A375 (cell line): ENCODE measurements at places on chromosomes 4 and X. TPM values are rescaled to one million over a fixed set of nuclear protein-coding genes. Genes with fewer than 3 reads are reported as not detected.

KDR gene
- 0.53 and 0.72 TPM in 2 replicates for total RNA-seq

REPS2 gene
- total RNA-seq: 0.53 and 0.56 TPM in 2 replicates

MAGEA1 gene
- 7.0 and 7.1 TPM in 2 replicates for total RNA-seq

HTR2C gene
- total RNA-seq: not detected in 2 replicates

C4orf36 gene
- total RNA-seq: 1.4 TPM in 1 of 2 replicates, not detected in the other

CT45A5 gene
- total RNA-seq: 105 and 135 TPM in 2 replicates

IL15 gene
- total RNA-seq: 0.27 and 1.5 TPM in 2 replicates

POLR2B gene
- 164 and 176 TPM in 2 replicates for total RNA-seq

SORCS2 gene
- total RNA-seq: 0.49 and 0.77 TPM in 2 replicates

MAGEA9B gene
- total RNA-seq: not detected in 2 replicates

GPR50 gene
- not detected in 2 replicates for total RNA-seq

NAAA gene
- total RNA-seq: 10.0 and 12.4 TPM in 2 replicates

SYTL5 gene
- 62.6 and 66.9 TPM in 2 replicates for total RNA-seq

PGAM4 gene
- total RNA-seq: not detected in 2 replicates

MUC7 gene
- not detected in 2 replicates for total RNA-seq

HNRNPDL gene
- 332 and 396 TPM in 2 replicates for total RNA-seq

NR3C2 gene
- total RNA-seq: 0.69 and 0.72 TPM in 2 replicates

PCYT1B gene
- 1.4 and 3.0 TPM in 2 replicates for total RNA-seq

GAB3 gene
- total RNA-seq: 0.04 and 0.24 TPM in 2 replicates

DACH2 gene
- total RNA-seq: not detected in 2 replicates

THOC2 gene
- 64.6 and 80.1 TPM in 2 replicates for total RNA-seq

MSX1 gene
- 15.8 and 16.7 TPM in 2 replicates for total RNA-seq

MAGEC3 gene
- 0.68 and 0.93 TPM in 2 replicates for total RNA-seq

SERTM2 gene
- not detected in 2 replicates for total RNA-seq

EREG gene
- 0.04 and 0.13 TPM in 2 replicates for total RNA-seq

LARP7 gene
- 32.1 and 45.3 TPM in 2 replicates for total RNA-seq

NOX1 gene
- total RNA-seq: not detected in 2 replicates

NPY1R gene
- total RNA-seq: 0.15 and 0.45 TPM in 2 replicates
